ENCODE measurements at places on chromosomes 4 and X. TPM values are rescaled to one million over a fixed set of nuclear protein-coding genes. Genes with fewer than 3 reads are reported as not detected.

ITIH6 gene
- total RNA-seq, result not detected

PABPC1L2A gene
- not detected for total RNA-seq

CXCL11 gene
- 0.62 TPM for total RNA-seq

CWH43 gene
- 2.3 TPM for total RNA-seq

SYTL4 gene
- 15.3 TPM for total RNA-seq

MRFAP1L1 gene
- 48.8 TPM for total RNA-seq

CXCL1 gene
- total RNA-seq, result 7.0 TPM

MAGED4B gene
- 6.4 TPM for total RNA-seq

SPOCK3 gene
- total RNA-seq, result 0.74 TPM

UGT2B17 gene
- 0.18 TPM for total RNA-seq

BEX4 gene
- 37.3 TPM for total RNA-seq

RBM46 gene
- not detected for total RNA-seq

SLC6A8 gene
- total RNA-seq, result 7.1 TPM

DNASE1L1 gene
- total RNA-seq, result 36.1 TPM

PPP1R3F gene
- total RNA-seq, result 5.5 TPM

VAMP7 gene
- total RNA-seq, result 31.0 TPM

SSX2B gene
- total RNA-seq, result not detected

AIFM1 gene
- total RNA-seq, result 23.1 TPM

BMP2K gene
- total RNA-seq, result 48.9 TPM

NOX1 gene
- total RNA-seq, result not detected

MAOA gene
- 159 TPM for total RNA-seq

YY2 gene
- 1.1 TPM for total RNA-seq

PROM1 gene
- 10.1 TPM for total RNA-seq

UCP1 gene
- total RNA-seq, result not detected

MAGEC3 gene
- total RNA-seq, result not detected

IQCM gene
- not detected for total RNA-seq

CENPC gene
- 27.4 TPM for total RNA-seq

GLOD5 gene
- 0.95 TPM for total RNA-seq

SPANXA1 gene
- not detected for total RNA-seq

GASK1B gene
- 22.7 TPM for total RNA-seq

BANK1 gene
- total RNA-seq, result 12.2 TPM

GRXCR1 gene
- total RNA-seq, result not detected

TSPAN7 gene
- 54.6 TPM for total RNA-seq

TCP11X2 gene
- 0.27 TPM for total RNA-seq

XPNPEP2 gene
- 2.9 TPM for total RNA-seq

ELK1 gene
- 25.3 TPM for total RNA-seq

BLTP1 gene
- total RNA-seq, result 84.4 TPM

CNGA1 gene
- 0.53 TPM for total RNA-seq

TMEM144 gene
- total RNA-seq, result 13.1 TPM

TMEM47 gene
- total RNA-seq, result 24.8 TPM

TEX13B gene
- not detected for total RNA-seq

SPATA18 gene
- 24.7 TPM for total RNA-seq

FAM193A gene
- 26.1 TPM for total RNA-seq

CLDN22 gene
- total RNA-seq, result not detected

ARHGAP36 gene
- not detected for total RNA-seq

MTCP1 gene
- 13.2 TPM for total RNA-seq

SLC10A6 gene
- 0.97 TPM for total RNA-seq

FRAS1 gene
- 9.2 TPM for total RNA-seq

MSX1 gene
- total RNA-seq, result 2.1 TPM

RAB39B gene
- total RNA-seq, result 0.95 TPM

CABS1 gene
- total RNA-seq, result not detected

CSAG3 gene
- not detected for total RNA-seq

CPE gene
- total RNA-seq, result 36.9 TPM

Measured in lower lobe of right lung (tissue), 2 donors.